NCI-H187 treated with DMSO at 0.1 percent for 48 hours (cell line): ENCODE measurements at places on chromosomes 2 and 18.

- no peak for DNase-seq
These were observed 34.8 kb downstream of the TRAPPC12 start for GRCh38 chr2:3414133-3414860.

DNA sequence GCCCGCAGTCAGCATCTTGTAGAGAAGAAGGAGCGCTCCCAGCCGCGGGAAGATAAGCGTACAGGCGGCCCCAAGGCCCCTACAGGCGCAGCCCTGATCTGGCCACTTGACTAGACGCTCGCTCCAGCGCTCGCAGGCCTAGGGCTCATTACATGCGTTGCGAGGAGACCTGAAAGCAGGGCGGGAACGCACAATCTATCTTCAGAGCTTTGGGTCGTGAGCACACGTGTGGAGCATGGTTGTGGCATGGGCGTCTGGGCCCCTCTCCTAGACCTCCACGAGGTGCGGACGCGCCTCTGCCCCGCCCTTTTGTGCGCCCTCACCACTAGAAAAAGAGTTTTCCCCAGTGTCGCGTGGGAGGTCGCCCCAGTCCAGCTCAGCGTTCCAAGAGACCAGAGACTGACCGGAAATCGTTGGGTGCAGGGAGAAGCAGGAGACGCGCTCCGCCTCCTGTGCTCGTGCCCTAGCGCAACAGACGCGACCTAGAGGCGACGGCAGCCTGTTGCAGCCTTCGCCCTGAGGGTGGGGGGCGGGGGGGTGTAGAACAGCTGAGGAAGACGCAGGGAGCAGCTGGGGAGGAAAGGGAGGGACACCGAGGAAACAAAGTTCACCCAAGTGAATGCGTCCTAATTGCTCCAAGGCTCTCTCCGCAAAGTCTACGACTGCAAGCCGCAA, 12.6 kb downstream of the NR4A2 start:
- DNase-seq, result no peak

- DNase-seq, result no peak
These were observed 31.2 kb downstream of the EPC2 start for GRCh38 chr2:148675708-148676107.

- no peak for DNase-seq
These were observed 68.1 kb downstream of the RMDN2 start for GRCh38 chr2:37993143-37993542.

- no peak for DNase-seq
These were observed 12.0 kb downstream of the MEMO1 start for GRCh38 chr2:31998731-31999383.

DNA sequence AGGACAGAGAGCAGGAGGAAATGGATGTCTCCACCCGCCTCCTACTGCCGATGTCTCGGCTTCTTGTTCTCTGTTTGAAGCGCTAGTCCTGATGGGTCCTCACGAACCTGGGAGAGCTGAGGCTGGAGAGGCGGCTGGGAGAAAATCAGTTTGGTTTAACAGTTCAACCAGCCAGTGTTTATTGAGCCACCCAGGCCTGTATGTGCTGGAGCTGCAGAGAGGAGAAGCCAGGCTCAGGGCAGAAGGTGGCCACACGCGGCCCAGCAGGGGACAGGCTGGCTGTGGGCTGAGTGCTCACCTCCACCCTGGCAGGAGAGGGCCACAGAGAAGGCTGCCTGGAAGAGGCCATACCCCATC, 202.1 kb downstream of the CYP26B1 start:
- no peak for DNase-seq

- DNase-seq, result no peak
These were observed 37.0 kb upstream of the NT5DC4 start for GRCh38 chr2:112683550-112684414.

GRCh38 chr2:160522951-160523710, 29.5 kb upstream of the RBMS1 start:
- DNase-seq, result no peak

DNA sequence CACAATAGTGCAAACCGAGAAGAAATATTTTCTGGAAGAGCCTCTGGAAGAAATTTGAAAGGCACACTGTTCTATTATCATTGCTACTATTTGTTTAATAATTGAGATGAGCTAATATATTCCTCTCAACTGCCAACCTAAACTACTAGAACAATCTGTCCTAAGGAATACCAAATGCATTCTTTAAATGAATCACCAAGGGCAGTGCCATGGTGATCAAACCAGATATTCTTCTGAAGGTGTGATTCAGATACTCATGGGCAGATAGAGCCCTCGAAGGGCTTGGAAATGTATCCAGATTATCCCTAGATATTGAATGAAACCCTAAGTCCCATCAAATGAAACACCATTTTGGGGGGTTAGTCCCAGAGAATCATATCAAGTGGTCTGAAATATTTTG, 76.6 kb downstream of the FIGN start:
- no peak for DNase-seq

GRCh38 chr18:59696311-59697235, 650 bp downstream of the CCBE1 start:
- DNase-seq, result no peak

DNA sequence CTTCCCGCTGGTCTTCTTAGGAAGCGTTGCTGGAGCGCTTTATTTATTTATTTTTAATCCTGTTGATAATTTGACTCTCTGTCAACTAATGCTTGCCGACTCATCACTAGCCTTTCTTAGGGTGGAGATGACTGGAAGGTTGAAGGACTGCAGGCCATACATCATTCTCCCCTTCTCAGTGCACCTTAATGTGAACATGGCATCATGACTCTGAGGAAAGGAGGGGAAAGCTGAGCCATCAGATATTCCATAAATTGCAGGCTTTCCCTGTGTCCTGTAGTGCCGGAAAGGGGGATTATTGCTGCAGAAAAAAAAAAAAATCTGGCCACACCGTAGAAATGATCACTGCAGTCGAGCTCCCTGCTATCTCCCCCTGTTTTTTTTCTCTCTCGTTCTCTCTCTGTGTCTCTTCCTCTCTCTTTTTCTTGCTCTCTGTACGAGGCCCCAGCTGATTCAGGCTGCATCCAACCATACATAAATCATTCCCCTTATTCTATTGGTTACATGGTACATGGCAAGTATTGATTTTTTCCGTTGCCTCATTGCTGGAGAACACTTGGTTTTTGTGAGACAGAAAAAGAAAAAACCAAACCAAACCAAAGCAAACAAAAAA, 125.8 kb upstream of the EFEMP1 start:
- peak; percentile 59 for DNase-seq

- DNase-seq, result no peak
These were observed 141.9 kb upstream of the REV1 start for GRCh38 chr2:99631700-99632099.
